Type B pancreatic cell (in vitro differentiated cells): ENCODE measurements at places on chromosomes 12 and 14.

DNA sequence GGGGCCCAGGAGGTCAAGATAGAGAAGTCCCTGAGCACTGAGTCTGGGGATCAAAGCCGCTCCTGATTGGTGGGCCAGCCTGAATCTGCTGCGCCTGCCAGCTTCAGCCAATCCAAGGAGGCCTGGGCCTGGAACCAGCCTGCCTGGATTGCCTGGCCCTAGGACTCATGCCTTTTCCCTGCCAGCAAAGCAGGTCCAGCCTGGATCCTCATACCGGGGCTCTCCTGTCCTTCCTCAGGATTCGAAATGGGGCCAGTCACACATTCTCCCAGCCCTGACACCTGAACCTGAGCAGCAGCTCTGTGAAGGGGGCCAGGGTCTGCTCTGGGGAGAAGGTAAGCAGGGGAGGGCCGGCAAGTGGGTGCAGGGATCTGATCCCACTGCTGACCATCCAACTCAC, 81.9 kb downstream of the NINJ2 start:
- no peak for DNase-seq

DNA sequence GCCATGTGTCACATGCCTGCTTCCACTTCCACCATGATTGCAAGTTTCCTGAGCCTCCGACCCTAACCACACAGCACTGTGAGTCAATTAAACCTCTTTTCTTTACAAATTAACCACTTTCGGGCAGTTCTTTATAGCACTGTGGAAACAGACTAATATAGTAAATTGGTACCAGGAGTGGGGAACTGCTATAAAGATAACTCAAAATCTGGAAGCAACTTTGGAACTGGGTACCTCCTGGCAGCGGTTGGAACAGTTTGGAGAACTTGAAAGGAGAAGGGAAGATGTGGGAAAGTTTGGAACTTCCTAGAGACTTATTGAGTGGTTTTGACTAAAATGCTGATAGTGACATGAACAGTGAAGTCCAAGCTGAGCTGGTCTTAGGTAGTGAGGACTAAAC, 436.1 kb downstream of the TMEM121 start:
- DNase-seq: no peak

- DNase-seq: no peak
These were observed 850.8 kb downstream of the TMTC2 start for GRCh38 chr12:83537428-83538053.

DNA sequence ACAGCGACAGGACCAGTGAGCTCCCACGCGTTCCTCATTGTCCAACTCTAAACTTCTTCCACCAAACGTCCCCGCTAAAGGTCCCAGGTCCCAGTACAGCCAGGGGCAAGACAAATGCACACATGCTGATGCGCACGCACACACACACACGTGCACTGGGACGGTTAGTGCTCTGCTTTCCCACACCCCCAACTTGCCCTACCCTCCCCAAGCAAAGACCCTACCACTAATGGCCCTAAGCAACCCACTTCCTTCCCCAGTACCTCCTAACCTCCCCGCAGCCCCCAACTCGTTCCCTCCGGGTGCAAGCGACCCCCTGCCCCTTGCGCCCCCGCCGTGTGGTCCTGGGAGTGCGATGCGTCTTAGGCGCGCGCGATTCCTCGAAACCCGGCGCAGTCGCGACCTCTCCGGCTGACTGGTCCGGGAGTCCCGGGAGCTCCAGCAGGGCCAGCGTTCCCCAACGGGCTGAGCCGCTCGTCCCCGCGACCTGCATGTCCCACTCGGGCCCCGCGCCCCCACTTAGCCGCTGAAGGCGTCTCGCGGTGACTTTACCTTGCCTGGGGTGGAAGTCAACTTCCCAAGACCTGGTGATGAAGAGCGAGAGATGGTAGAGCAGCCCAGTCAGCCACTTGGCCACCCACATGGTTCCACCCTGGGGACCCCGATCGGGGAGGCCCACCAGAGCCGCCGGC, 578 bp downstream of the ADAMTS20 start:
- DNase-seq: peak; percentile 73

GRCh38 chr12:109346920-109347319, 780 bp upstream of the MYO1H start:
- DNase-seq: no peak

DNA sequence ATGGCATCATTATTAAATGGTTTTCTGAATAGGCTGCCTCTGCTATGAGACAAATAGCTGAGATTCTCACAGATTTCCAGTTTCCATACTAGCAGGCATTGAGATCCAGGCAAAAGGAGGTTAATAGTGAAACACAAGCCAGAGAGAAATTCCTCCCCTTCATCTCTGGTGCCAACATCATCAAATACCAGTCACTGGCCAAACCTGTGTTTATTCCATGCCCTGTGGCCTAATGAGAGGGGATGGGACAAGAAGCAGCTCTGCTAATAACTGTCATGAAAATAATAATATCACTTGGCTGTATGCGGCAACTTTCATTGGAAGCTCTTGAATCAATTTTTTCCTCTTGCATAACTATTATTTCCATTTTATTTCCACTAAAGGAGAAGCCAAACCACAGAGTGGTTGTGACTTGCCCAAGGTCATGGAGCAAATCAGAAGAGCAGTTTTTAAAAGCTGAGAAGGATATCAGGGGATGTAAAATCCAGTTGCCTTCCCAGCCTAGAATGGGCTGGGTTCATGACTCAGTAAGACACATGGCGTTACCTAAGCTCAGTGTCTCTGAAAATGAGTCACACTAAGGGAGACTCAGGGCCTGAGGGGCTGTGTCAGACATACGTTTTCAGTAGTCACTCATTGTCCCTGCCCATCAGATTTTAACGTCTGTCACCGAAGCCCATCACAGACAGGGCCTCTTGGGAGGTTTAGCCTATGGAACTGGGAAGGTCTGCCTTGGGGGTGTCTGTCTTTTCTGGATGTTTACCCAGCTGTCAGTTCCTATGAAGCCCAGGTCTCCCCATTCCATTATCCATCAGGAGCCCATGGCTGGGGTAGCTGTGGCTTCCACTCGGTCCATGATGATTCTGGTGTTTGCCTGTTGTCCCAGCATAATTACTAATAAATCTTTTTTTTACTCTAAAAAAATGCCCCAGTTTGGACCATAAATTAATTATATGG, 208.8 kb upstream of the EEA1 start:
- DNase-seq: no peak

DNA sequence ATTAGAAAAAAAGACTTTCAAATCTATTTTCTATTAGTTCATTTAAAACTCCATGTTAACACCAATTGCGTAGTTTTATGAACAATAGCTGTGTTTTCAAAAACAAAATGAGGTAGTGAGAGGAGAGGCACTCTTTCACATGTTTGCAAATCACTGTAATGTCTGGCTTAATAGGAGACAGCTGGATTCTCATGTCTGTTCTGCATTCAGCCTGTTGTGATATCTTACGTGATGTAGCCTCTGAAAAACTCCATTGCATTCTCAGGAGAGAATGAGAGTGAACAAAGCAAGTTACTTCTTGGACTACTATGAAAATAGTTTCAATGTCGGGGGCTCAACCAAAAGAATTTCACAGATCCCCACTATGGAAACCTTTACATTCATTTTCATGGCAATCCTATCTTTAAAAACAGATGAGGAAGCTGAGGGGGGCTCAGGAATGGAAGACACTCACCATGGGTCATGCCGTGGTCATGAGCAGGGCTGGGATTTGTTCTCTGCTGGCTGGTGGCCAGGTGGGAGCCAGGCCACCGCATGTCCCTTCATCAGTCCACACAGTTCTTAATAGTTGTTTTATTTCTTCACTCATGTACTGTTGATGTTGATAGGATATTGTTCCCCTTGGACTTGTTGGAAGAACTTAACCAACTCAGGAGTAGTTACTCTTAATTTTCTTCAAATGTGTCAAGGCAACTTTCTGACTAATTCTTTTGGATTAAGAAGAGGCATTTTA, 346.2 kb upstream of the FAR2 start:
- DNase-seq: no peak

DNA sequence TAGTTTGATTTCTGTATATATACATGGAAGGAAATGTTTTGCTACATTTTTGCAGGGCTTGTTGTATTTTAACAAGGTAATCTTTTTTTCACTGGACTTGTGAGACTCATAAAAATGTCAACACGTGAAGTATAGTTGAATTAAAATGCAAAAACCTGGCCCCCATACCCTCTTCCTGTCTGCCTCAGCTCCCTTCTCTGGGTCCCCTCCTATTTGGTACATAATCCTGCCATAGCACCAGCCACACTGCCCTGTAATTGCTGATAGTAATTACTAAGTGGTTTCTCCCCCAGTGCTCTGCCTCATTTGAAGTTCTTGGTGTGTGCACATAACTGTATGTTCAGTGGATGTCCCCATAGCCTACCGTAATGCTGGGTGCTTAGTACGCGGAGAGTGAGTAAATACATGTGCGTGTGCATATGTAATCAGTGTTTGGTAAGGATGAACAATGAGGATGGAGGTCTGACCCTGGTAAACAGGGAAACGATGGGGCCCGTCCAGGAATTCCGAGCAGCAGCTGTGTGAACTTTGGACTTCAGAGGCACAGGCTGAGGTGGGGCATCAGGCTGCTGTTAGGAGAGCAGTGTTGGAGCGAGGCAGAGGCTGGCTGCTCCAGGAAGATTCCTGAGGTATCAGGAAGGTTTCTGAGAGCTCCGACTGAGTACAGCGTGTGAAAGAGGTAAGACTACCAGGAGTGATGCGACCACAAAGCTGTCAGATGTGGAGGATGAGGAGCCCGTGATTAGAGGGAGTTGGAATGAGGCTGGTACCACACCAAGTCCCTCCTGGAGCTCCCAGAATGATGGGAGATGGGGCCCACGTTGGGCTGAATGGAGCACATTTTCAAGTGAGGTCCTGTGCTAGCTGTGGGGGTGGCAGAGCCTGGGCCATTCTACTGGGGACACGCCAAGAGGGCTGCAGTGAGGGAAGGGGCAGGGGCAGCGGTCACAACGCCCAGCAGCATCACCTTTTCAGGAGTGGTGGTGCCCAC, 106.8 kb downstream of the PELI2 start:
- DNase-seq: no peak

DNA sequence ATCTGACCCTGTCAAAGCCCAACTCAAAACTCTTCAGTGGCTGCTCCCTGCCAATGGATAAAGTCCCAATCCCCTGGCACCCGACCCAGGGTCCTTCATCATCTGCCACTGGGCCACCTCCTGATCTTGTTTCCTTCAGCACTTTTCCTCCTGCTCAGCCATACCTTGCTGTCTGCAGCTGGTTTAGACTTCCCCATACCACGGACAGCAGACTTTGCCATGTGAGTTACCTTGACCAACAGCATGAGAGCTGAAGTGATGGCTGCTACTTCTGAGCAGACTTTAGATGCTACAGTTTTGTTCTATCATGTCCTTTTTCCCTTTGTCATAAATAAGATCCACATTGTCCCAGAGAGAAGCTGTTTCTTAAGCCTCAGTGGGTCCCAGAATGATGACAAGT, 33.3 kb upstream of the STON2 start:
- DNase-seq: no peak

- no peak for DNase-seq
These were observed 39.6 kb downstream of the DAD1 start for GRCh38 chr14:22549324-22549962.
